Left ventricle myocardium superior (tissue), 1 donor: ENCODE measurements at places on chromosomes 1 and 21. TPM values are rescaled to one million over a fixed set of nuclear protein-coding genes. Genes with fewer than 3 reads are reported as not detected.

KCNK1 gene
- total RNA-seq = 29.7 TPM

PLEKHM2 gene
- total RNA-seq = 95.2 TPM

TFF2 gene
- total RNA-seq = not detected

XPR1 gene
- total RNA-seq = 43.8 TPM

KIF26B gene
- 3.1 TPM for total RNA-seq

DAB1 gene
- 2.6 TPM for total RNA-seq

RUSC1 gene
- total RNA-seq = 22.0 TPM

KCTD3 gene
- 13.6 TPM for total RNA-seq

OR2T35 gene
- not detected for total RNA-seq

ILF2 gene
- total RNA-seq = 56.9 TPM

S100A8 gene
- total RNA-seq = 40.7 TPM

FALEC gene
- not detected for total RNA-seq

HFM1 gene
- 1.3 TPM for total RNA-seq

CNR2 gene
- not detected for total RNA-seq

SPRR2B gene
- total RNA-seq = not detected

LAMC1 gene
- 98.7 TPM for total RNA-seq

C1orf226 gene
- total RNA-seq = 5.8 TPM

PKLR gene
- not detected for total RNA-seq

RWDD3 gene
- 15.9 TPM for total RNA-seq

VASH2 gene
- 1.0 TPM for total RNA-seq

KLHDC7A gene
- total RNA-seq = not detected

NDC1 gene
- total RNA-seq = 6.7 TPM

NBPF4 gene
- not detected for total RNA-seq

CRNN gene
- total RNA-seq = not detected

APOBEC4 gene
- not detected for total RNA-seq

OR6K3 gene
- total RNA-seq = not detected

RHD gene
- not detected for total RNA-seq

ADAM30 gene
- total RNA-seq = not detected

PDE9A gene
- 4.1 TPM for total RNA-seq

ZNF683 gene
- total RNA-seq = not detected

HSD3B1 gene
- not detected for total RNA-seq

TRNP1 gene
- 27.4 TPM for total RNA-seq

ANGPTL3 gene
- not detected for total RNA-seq

DMRTA2 gene
- total RNA-seq = not detected

ZNF695 gene
- not detected for total RNA-seq

ATPAF1 gene
- 216 TPM for total RNA-seq

LCE1A gene
- total RNA-seq = not detected

RASAL2 gene
- total RNA-seq = 26.4 TPM

CRP gene
- not detected for total RNA-seq

CITED4 gene
- total RNA-seq = 45.4 TPM

C1QTNF12 gene
- 0.50 TPM for total RNA-seq

CGN gene
- total RNA-seq = 0.92 TPM

USH2A gene
- 2.3 TPM for total RNA-seq

TRIM46 gene
- total RNA-seq = 0.22 TPM

FCRL2 gene
- total RNA-seq = not detected

IRF6 gene
- 48.5 TPM for total RNA-seq

SERTAD4 gene
- total RNA-seq = 4.1 TPM

LCE6A gene
- not detected for total RNA-seq

CFHR4 gene
- total RNA-seq = not detected

LHX8 gene
- not detected for total RNA-seq

ASPM gene
- total RNA-seq = 0.40 TPM

NRIP1 gene
- total RNA-seq = 18.1 TPM

CHIA gene
- total RNA-seq = not detected

TLCD4 gene
- 59.6 TPM for total RNA-seq

GBP2 gene
- 12.2 TPM for total RNA-seq

UBXN10 gene
- total RNA-seq = 0.92 TPM

CA6 gene
- not detected for total RNA-seq

KRTAP19-1 gene
- not detected for total RNA-seq
